GM06990 (cell line): ENCODE measurements at places on chromosomes 1 and 21.

DNA sequence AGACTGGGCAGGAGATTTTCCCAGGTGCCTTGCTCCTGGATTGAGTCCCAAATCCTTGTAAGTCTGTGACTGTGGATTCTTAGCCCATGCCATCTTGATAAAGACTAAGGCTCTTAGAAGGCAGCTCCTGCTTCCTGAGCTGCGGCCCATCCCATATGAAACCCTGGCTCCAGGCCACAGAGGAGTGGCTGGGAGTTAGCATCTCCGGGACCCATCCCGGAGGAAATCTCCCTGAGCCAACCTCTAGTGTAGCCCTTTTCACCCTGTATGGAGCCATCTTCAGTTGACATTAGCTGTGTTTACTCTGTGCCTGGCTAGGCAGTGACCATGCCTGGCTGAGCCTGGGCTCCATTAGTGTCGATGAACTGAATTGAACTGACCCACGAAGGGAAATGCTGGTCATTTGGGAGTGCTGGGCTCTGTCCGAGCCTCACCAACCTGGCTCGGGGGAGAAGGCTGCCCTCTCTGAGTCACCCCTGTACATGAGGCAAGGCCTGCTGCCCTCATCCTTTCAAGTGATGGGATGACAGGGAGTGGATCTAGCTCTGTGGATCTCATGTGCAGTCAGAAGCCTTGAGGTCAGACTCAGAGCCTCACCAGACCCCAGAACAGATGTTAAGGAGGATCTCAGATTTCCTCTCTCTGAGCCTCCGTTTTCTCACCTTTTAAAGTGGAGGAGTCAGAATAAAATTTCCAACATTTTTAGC is 37.5 kb downstream of the LGR6 start:
- DNase-seq = no peak

- DNase-seq = no peak
Observed at GRCh38 chr1:205251576-205251975, 23.8 kb downstream of the TMCC2 start.

DNA sequence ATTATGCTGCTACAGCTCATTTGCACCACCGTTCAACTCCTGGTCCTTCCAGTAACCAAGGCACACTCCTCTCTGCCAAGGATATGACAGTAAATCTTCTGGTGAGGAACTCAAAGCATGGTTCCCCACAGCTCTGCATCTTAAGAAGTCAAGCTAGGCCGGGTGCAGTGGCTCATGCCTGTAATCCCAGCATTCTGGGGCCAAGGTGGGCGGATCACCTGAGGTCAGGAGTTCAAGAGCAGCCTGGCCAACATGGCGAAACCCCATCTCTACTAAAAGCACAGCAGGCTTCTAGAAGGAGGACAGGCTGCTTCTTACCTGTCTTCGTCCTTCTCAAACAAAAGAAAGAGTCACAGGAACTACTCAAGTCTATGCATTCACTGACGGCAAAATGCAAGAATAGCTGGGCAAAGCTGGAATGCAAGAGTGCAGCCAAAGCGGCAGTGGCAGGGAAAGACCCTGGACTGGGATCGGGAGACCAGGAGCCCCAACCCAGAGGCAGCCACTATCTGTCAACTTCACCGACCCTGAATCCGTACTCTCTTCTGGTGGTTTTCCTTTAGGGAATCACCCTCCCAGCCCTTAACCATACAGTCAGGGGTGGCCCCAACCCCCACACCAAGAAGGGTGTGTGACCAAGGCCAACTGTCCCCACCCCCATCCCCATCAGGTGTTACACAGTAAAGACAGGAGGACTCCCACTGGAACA is 75.5 kb downstream of the NPHP4 start:
- DNase-seq = no peak

DNA sequence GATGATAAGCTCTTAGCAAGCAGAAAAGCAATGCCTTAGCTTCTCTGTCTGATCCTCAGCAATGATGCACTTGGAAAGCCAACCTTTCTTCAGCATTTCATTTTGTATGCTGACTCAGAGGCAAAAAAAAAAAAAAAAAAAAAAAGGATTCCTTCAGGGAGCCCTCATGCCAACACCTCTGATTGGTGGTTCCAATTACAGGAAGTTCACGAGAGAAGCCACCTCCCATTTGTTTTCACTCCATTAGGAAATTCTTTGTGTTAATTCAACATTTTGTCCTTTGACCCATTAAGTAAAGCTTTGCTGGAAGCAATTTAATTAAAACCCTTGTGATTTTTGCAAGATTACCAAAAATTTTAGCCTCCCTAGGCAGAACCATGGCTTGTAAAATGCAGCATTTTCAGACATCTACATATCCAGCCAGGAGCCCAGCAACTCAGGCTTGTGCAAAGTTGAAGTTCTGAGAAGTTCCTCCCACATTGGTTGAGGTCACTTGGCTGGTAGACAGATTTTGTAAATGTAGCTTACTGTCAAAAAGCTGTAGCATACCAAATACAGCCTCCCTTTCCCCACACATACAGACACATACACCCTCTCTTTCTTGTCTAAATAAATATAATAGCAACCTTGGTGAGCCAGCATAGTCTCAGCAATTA is 27.1 kb upstream of the VTCN1 start:
- DNase-seq = no peak

DNA sequence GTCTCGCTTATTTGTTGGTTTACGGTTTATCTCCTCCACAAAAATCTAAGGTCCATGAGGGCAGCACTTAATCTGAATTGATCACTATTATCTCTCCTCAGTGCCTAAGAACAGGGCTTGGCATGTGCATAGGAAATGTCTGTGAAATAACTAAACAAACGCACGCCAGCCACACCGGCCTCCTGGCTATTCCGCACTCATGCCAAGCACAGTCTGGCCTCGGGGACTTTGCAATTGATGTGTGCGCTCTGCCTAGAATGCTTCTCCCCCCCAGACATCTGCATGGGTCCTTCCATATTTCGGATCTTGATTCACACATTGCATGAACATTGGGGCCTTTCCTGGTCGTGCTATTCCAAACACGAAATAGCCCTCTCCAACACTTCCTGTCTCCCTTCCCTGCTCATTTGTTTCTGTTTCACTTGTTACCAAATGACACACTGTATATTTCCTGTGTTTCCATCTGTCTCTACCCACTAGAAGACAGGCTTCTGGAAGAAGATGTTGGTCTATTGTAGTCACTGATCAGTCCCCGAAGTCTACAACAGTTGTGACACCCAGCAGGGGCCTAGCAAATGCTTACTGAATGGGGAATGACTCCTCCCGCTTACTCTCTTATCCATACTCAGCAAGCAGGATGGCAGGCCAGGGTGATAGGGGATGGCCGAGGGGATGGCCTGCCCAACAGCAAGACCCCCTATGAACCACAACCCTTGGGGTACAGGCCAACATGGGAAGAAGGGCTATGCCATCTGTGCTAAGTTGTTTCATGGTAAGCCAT is 93.9 kb downstream of the GLIS1 start:
- no peak for DNase-seq

DNA sequence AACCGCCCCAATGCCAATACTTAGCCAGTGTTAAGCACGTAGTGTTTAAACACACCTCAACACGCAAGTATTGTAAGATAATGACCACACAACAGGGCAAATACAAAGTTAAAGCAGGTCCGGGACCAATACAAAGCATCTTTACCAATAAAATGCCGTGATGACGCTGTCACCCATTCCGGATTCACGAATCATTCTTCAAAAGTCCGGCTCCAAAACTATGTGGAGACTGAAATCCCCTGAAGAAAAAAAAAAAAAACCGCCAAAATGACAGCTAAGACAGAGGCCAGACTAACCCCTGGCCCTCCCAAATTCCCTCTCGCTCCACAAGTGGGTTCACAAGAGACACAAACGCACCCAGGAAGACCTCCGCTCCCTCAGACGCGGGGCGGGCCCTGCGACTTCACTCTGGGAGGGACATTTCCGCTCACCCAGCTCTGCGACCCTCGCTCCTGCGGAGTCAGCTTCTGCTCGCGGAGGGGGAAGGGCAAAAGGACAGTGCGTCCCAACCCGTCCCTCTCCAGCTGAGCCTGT is 625 bp upstream of the DARS2 start:
- no peak for DNase-seq

- DNase-seq = no peak
Observed at GRCh38 chr1:56399795-56400194, 179.6 kb downstream of the PLPP3 start.

GRCh38 chr1:209106237-209106741 is 477.2 kb upstream of the CAMK1G start:
- DNase-seq = peak; percentile 24

DNA sequence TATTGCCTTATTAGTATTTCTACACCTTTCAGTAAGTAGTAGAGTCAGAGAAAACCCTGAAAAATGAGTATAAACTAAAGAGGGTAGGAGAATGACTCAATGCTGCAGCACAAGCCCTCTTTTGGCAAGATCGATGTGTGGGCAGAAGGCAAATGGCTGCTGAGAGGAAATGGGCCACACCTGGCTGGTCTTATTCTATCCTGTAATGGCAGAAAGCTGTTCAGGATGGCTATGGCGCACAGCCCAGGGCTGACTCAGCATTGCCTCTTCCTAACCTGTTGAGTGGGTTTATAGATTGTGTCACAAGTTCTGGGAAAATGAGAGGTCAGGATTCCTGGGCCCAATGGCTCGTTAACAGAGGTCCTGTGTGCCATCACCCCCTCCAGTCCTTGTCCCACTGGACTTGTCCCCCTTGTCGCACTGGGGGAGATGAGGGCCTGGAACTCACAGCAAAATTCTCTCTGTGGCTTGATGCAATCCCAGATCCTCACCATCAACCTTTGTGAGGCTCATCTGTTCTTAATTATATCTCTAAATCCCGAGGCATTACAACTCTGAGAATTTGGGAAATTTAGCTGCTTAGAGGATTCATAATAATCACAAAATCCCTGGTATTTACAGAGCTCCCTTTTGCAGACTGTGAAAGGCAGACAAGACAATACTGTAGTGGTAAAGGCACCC is 13.2 kb downstream of the HMGB4 start:
- no peak for DNase-seq

GRCh38 chr1:231103961-231104360 is 57.9 kb upstream of the TRIM67 start:
- no peak for DNase-seq

DNA sequence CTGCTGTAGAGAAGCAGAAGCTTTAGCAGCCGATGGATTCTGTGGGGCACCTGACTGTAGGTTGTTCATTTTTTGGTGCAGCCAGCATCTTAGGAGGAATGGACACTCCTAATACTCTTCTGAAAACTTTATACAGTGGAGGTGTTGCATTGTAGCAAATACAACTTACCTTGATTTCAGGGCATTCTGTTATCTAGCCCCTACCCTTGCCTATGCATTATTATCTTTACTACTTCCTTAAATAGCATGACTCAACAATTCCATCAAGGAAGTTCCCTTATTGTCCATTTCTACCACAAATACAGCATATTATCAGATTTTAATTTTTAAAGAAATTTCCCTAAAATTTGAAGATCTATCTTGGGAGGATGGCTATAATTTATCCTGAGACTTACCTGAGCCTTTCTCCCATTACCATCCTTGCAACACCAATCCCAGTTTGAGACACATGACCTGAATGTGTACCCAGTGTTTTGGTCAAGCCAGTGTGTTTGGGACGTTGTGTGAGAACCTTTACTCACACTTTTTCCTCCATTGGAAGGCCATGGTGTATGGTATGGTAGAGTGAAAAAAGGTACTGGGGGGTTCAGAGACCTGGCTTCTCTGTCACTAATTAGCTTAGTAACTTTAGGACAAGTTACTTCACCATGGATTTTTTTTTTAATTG is 9.2 kb downstream of the POU2F1 start:
- DNase-seq = no peak

DNA sequence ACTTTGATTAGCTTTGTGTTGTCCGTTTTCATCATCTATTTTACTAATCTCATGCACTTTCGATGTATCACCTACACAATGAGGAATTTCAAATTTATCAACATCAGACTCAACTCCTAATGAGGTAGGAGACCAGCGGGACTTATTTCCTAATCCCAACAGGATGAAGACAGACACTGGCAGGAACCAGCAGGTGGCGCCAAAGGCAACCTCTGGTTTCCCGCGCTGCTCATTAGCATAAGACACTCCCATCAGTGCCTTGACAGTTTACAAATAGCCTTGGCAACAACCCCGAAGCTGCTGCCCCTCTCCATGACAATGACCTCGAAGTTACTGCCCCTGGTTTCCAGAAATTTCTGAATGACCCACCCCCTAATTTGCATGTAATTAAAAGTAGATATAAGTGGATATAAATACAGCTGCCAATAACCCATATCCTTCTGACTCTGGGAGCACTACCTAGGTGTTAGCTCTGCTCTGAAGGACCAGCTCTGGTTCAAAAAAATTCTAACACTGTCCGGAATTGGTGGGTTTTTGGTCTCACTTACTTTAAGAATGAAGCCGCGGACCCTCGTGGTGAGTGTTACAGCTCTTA is 974.8 kb downstream of the ADGRL2 start:
- no peak for DNase-seq

GRCh38 chr1:178023181-178023618 is 53.3 kb upstream of the SEC16B start:
- DNase-seq = no peak

DNA sequence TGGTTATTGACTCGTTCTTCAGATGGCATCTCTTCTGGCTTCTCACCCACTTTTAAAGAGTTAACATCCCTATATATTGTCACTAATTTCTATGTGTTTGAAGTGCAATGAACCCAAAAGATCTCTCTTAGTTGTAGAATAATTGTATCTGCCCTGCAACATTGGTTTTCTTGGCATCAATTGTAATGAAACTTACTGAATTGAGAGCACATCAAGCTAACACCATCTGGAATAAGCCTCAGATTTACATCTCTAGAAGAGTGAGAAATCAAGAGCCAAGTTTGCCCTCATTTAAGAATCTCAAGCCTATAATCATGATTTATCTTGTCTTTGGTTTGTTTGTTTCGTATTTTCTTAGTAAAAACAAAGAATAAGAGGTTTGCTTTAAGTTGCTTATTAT is 372.6 kb upstream of the LRRC7 start:
- no peak for DNase-seq
